ENCODE measurements at places on chromosomes 1 and 21.

- DNase-seq, result no peak
Measured at GRCh38 chr1:180151508-180151907, 3.2 kb upstream of the QSOX1 start.

DNA sequence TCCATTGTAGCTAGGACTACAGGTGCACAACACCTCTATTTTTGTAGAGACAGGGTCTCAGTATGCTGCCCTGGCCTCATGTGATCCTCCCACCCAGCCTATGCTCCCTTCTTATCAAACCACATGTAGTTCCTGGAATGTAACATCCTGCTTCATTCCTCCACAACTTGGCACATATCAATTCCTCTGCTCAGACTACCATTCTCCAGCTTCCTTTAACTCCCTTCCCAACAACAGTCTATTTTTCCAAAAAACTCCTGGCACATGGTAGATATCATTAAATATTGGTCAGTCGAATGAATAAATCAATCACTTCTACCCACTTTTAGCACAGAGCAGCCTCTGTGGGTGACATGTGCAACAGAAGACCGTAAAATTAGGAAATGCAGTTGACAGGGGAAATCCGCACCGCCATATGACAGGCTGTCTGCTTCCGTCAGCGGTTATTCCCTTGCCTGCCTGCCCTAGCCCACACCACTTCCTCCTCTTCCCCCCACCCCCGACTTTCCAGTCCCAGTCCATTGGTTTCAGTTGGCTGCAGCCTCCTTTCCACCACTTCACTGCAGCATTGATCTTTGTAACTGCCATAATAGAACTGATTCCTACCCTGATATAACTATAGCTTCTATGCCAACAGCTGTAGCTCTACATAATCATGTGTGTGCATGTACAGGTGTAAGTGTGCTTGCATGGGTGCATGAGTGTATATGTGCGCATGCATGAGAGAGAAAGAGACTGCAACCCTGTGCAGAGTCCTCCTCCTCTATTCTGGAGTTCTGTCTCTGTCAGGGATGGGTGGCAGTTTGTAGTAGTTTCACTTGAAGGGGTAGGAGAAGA, 6.8 kb upstream of the AKR1A1 start:
- no peak for DNase-seq

DNA sequence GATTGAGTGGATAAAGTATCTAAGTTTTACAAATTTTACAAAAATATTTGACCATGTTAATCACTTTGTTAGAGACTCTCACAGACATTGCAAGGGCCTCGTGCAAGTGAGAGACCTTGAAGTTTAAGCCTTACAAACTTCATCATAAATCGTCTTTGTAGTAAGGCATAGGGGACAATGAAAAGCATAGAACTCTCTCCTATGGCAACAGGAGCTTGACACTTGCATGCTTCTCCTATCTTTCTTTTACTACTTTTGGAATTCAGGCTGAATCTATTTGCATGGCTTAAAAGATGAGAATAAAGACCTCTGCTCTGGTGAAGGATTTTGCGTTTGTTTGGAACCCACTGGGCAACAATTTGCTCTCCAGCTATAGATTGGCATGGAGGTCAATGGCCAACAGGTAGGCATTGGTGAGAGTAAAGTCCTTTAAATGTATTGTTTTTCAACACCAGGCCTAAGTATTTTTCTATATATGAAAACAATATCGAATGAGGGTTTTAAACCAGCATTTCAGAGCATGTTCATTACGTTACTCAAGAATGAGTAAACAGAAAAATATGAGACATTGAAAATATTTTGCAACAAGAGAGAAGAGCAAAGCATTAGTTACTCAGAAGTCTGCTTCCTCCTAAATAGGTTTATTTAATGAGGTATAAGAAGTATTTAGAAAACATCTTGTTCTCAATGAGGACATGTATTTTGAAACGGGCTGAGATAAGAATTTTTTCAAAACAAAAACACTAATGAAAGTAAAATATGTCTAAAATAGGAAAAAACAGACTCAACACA, 192.2 kb downstream of the TGFB2 start:
- DNase-seq, result no peak

- no peak for DNase-seq
Measured at GRCh38 chr1:43987159-43987902, 4.1 kb upstream of the CCDC24 start.

DNA sequence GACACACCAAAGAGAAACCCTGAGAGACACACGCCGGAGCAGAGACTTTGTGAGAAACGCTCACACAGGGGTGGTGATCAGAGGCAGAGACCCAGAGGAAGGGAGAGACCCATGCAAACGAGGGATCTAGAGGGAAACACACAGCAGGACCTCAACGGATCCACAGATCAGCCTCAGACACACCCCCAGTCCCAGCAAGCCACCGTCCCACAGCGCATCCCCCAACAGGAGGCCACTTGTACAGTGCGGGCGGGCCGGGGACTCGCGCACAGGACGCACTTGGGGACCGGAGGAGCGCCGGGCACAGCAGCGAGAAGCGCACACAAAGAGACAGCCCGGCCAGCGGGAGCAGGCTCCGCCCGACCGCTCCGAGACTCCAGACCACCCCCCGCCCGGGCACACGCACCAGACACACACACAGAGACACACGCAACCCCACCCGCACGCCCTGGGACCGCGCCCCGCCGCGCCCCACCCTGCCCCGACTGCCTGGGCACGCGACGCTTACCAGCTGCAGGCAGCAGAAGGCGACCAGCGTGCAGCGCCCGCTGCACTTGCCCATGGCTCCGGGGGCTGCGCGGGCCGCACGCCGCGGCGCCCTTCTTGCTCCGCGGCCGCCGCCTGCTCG, 587 bp downstream of the NKAIN1 start:
- no peak for DNase-seq

- no peak for DNase-seq
Measured at GRCh38 chr1:63557365-63557987, 34.2 kb downstream of the EFCAB7 start.

- DNase-seq, result no peak
Measured at GRCh38 chr1:204377800-204378668, 18.3 kb upstream of the PLEKHA6 start.

DNA sequence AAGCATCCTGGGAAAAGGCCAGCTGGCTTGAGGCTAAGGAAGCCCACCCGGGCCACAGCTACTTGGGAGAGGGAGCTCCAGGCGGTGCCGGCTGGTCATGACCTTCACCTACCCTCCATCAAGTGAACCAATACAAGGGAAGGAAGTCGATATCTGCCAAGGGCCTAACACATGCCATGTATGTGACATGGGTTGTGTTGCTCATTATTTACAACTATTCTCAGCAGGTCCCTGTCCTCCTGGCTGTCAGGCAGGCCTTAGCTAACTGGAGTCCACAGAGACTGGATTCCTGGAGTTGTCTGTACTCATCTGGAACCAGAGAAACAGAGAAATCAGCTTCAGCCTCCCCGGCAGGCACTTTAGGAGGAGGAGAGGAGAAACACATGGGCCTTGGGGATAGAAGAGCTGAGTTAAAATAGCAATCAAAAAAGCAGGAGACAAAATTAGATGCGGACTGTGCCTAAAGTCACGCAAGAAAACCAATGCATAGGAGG, 15.7 kb downstream of the TCEA3 start:
- DNase-seq, result no peak

- DNase-seq, result no peak
Measured at GRCh38 chr1:107124694-107125093, 16.1 kb upstream of the NTNG1 start.

- DNase-seq, result no peak
Measured at GRCh38 chr1:152356736-152357135, 3.1 kb downstream of the FLG2 start.

GRCh38 chr1:54850737-54851136, 36.3 kb downstream of the DHCR24 start:
- no peak for DNase-seq

DNA sequence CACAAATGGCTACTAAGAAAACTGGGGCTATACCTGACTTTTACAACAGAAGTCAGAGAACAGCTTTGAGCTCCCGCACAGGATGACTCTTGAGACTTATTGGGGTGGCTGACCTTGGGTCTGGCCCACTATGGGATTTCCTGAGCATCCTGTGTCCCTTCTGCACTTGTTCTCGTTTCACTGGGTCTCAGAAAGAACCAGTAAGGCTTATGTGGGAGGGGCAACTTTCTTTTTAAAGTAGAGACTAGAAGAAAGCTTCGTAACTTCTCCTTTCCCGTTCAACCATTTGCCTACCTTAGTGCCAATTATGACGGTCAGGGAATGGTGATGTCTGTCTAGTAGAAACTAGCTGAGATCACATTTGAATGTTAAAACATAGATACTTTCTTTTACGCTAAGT, 59.5 kb upstream of the C1orf105 start:
- no peak for DNase-seq

DNA sequence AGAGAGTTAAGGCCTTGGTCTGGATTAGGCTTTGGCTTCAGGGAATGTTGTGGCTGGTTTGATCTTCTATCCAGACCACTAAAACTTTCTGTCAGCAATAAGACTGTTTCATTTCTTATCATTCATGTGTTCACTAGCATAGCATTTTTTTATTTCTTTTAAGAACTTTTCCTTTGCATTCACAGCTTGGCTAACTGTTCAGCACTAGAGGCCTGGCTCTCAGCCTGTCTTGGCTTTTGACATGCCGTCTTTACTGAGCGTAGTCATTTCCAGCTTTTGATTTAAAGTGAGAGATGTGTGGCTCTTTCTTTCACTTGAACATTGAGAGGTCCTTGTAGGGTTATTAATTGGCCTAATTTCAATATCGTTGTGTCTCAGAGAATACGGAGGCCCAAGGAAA, 62.5 kb downstream of the RNF220 start:
- DNase-seq, result no peak

DNA sequence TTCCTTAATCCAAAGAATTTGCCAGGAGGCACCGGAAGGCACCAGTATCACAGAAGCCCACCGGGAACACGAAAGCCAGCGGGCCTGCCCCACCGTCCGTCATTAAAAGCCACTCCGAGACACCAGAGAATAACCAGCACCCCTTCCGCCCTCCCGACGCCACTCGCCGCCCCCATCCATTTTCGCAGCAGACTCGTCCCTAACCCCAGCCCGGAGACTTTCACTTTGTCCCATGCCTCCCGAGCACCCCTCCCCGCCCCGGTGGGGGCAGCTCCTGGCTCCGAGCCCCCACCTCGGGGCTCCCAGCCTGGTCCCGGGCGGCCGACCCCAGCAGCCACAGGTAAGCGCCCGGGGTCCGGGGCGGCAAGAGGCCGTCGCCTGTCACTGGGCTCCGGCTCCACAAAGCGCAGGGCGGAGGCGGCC, 105.4 kb downstream of the SLC45A1 start:
- peak; percentile 31 for DNase-seq

DNA sequence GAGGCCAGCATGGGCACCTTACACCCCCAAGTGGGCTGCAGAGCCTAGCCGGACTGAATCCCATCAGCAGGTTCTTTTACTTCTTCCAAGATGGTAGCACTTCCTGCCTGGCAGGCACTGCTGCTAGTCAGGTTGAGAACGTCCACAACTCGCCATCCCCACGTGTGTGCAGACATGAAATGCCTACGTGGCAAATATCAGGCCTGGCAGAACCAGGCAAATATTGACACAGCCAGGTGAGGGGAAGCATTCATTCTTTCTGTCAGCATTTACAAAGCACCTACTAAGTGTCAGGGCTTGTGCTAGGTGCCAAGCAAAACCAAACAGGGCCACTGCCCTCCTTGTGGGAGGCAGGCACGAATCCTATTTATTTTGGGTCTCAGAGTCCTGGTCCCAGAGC, 52.3 kb upstream of the SIM2 start:
- DNase-seq, result no peak

DNA sequence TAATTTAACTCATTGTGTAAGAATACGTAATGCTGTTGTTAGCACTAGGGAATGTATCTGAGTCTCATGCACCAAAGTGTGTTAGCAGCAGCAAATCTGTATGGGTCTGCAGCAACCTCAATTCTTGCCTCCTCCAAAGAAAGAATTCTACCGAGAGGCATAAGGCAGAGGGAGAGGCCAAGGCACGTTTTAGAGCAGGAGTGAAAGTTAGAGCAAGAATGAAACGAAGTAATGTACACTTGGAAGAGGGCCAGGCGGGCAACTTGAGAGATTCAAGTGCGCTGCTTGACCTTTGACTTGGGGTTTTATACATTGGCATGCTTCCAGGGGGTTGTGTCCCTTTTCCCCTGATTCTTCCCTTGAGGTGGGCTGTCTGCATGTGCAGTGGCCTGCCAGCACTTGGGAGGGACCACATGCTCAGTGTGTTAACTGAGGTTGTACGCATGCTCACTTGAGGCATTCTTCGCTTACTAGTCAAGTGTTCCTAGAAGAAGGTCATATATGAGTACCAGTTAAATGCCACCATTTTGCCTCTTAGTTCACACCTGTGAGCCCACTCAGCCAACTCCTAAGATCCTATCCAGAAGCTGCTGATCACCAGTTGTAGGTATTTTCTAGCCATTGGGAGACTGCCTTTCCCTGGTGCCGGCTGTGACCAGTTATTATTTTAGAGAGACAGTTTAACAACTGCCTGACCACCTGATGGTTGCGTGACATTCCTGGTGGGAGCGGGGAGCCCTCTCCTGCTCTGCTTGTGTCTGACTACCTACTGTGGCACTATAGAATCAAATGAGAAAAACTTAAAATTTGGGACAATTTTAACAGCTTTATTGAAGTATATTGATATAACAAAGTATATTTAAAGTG, 2.7 kb upstream of the CNN3 start:
- DNase-seq, result no peak

DNA sequence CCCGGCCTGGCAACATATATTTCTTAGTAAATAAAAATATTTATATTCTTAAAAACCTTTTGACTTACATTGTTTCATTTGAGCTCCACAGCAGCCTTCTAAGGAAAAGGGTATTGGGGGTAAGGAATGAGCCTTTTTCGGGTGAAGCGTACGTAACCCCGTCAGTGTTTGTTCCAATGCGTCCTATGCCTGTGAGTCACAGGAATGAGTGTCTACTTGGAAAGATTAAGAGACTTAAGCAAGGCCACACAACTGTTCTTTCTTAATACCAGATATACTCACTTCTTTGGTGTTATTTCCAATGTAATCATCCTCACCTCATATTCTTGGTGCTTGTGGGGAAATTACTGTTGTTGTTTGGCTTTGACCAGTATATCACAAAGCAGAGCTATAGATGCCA, 22.7 kb downstream of the WDTC1 start:
- DNase-seq, result no peak

DNA sequence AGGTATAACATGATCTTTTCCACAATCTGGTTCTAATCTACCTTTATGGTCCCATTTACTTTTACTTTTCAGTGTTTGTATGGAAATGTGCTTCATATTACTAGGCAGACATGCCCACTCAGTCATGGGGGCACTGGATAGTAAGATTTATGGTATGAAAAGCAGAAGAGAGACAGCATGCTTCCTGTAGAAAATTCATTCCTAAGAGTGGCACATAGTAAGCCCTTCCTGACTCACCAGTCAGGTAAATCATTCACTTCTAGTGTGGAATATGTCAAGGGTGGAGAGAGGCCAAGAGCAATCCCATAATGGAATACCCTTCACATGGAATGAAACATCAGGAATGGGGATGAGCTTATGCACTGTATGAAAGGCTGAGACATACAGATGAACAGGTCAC, 49.5 kb upstream of the BCL10 start:
- DNase-seq, result no peak

- DNase-seq, result no peak
Measured at GRCh38 chr1:11044849-11045427, 2.1 kb downstream of the MASP2 start.
